ENCODE measurements at places on chromosomes 1 and 21. TPM values are rescaled to one million over a fixed set of nuclear protein-coding genes. Genes with fewer than 3 reads are reported as not detected.

The RNU1-1 gene
- 2,291 TPM for total RNA-seq

The PDE4B gene
- total RNA-seq: 24.7 TPM

The LCE1A gene
- not detected for total RNA-seq

The CD48 gene
- total RNA-seq: 217 TPM

The GOLT1A gene
- 0.69 TPM for total RNA-seq

The SH2D5 gene
- 0.32 TPM for total RNA-seq

- H3K4me3 ChIP-seq: no peak overlapping the region
- no peaks in the 10 kb centered on the region for H3K36me3 ChIP-seq
- H3K27me3 ChIP-seq: peaks cover 2% of the 10 kb centered on the region
- no peaks in the 10 kb centered on the region for H3K4me1 ChIP-seq
- DNase-seq: peak; percentile 47
Observed at GRCh38 chr1:101496109-101496508, 259.3 kb downstream of the S1PR1 start.

DNA sequence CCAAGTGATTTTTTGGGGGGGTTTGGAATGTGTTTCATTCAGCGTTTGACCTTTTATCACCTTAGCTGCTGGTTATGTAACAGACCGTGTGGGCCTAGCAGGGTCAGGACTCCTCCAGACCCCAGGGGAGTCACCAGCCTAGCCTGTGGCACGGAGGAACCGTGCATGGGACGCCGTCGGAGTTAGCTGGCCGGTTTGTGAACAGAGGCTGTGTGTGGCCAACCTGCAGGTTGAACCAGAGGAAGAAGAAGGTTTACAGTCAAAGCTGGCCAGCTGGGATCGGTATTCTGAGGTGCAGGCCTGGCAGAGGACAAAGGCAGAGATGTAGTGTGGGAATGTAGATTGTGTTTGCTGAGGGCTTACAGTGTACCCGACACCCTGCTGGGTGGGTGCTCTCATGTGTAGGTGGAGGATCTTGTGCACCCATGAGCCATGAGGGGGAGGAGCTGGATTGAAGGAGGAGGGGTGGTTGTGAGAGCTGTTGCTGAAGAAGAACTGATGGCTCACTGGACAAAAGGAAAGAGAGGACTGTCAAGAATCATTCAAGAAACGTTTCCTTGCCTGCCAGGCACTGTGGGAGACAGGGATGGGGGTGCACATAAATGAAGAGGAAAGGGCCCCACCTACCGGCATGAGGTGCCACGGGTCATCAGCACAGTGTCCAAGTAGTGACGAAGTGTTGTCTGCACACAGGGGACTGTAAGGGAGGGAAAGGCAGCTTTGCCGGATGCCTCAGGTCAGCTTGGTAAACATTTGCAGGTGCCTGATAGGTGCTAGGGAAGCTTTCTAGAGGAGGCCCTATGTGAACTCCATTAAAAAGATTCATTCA, 40.0 kb upstream of the PWP2 start:
- DNase-seq: no peak
- no peaks in the 10 kb centered on the region for H3K27me3 ChIP-seq
- H3K27ac ChIP-seq: peak overlapping the region; percentile 76
- H3K36me3 ChIP-seq: peaks cover 52% of the 10 kb centered on the region
- no peak overlapping the region for H3K4me3 ChIP-seq

GRCh38 chr1:2344121-2344681, 47.2 kb downstream of the MORN1 start:
- H3K4me3 ChIP-seq: no peak overlapping the region
- no peak for DNase-seq
- no peaks in the 10 kb centered on the region for H3K27me3 ChIP-seq
- H3K36me3 ChIP-seq: no peaks in the 10 kb centered on the region
- no peak overlapping the region for H3K27ac ChIP-seq
- no peaks in the 10 kb centered on the region for H3K4me1 ChIP-seq

DNA sequence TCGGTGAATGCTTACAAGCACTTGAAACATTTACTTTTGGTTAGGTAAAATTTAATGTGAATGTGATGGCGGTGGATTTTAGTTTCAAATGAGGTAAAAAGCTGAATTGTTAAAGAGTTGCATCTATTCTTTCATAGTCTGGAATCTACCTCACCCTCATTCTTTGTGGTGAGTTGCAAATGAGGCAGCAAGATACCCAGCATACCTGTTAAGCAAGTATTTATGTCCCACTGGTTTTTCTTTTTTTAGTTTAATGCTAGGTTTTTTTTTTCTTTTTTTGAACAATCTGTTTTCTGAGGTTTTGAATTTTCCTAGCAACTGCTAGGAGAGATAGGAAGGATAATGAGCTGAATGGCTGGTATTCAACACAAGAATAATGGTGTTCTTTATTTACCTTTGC, 127.9 kb upstream of the CACYBP start:
- no peak overlapping the region for H3K4me3 ChIP-seq
- H3K27me3 ChIP-seq: no peaks in the 10 kb centered on the region
- peaks cover 4% of the 10 kb centered on the region for H3K36me3 ChIP-seq
- H3K4me1 ChIP-seq: peaks cover 18% of the 10 kb centered on the region
- no peak for DNase-seq

- no peak overlapping the region for H3K27ac ChIP-seq
- no peak overlapping the region for H3K4me3 ChIP-seq
- H3K27me3 ChIP-seq: no peaks in the 10 kb centered on the region
- DNase-seq: peak; percentile 3
Observed at GRCh38 chr21:45988366-45989347, 7.1 kb downstream of the COL6A1 start.

GRCh38 chr1:16165548-16165947, 9.7 kb upstream of the EPHA2 start:
- H3K27me3 ChIP-seq: no peaks in the 10 kb centered on the region
- H3K27ac ChIP-seq: peak overlapping the region; percentile 16
- H3K4me3 ChIP-seq: no peak overlapping the region
- DNase-seq: peak; percentile 37

DNA sequence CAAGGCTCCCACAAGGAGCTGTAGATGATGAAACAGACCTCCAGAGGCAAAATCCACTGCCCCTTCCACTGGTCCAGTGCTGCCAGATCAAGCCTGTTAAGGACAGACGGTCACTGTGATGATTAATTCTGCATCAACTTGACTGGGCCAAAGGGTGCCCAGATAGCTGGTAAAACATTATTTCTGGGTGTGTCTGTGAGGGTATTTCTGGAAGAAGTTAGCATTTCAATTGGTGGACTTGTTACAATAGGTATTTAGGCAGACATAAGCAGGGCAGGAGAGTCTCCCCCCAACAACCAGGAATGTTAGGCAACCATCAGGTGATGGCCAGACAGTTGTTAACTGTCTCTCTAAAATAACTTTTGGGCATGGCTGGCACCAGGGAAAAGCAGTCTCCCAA, 40.9 kb upstream of the GALNT2 start:
- peaks cover 4% of the 10 kb centered on the region for H3K27me3 ChIP-seq
- no peak overlapping the region for H3K27ac ChIP-seq
- no peak for DNase-seq

GRCh38 chr1:63780565-63780964, 6.7 kb downstream of the ROR1 start:
- H3K36me3 ChIP-seq: no peaks in the 10 kb centered on the region
- DNase-seq: no peak
- H3K4me3 ChIP-seq: no peak overlapping the region
- no peaks in the 10 kb centered on the region for H3K4me1 ChIP-seq
- peaks cover 25% of the 10 kb centered on the region for H3K27me3 ChIP-seq
